Activated CD4-positive, alpha-beta T cell treated with anti-CD3 and anti-CD28 coated beads, Interleukin-2, amount 50 U/mL, for 24 hours (primary cell): ENCODE measurements at places on chromosomes 7 and 10.

GRCh38 chr7:113339661-113340060, 221.3 kb upstream of the SMIM30 start:
- DNase-seq, result no peak

DNA sequence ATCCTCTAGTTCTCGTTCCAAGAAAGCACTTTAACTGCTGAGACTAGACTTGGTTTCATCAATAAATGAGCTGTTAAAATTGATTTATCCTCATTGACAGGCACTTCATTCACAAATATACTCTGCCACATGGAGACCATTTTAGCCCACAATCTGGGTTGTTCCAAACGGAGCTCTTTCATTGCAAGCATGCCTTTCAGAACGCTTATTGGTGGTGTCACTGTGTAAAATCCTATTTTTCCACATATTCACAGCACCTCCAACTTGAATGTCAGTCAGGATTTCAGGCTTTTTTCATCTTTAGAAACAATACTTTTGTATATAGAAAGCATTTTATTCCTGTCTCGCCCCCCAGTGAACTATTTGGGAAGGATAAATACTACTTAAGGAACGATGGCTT, 424.7 kb upstream of the NRP1 start:
- DNase-seq, result no peak

DNA sequence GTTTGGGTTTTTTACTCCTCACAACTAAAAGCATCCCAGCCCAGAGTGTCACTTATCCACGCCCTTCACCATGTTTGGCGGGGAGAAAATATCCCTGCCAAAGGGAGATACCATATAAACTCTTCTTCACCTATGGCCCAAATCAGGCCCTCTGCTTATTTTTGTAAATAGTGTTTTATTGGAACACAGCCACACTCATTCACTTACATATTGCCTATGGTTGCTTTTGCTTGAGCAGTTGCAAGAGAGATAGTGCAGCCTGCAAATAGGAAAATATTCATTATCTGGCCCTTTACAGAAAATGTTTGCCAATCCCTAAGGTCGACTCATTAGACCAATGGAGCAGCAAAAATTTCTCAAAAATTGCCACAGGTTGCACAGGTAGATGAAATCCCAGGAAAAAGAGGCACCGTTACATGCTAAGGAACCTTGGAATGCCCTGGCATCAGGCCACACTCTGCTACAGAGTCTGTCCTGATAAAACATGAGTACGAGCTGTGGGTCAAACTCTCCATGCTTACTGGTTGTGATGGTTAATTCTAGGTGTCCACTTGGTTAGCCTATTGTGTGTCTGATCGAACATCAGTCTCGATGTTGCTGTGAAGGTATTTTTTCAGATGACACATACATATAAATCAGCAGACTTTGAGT, 7.9 kb upstream of the RASSF4 start:
- no peak for DNase-seq

DNA sequence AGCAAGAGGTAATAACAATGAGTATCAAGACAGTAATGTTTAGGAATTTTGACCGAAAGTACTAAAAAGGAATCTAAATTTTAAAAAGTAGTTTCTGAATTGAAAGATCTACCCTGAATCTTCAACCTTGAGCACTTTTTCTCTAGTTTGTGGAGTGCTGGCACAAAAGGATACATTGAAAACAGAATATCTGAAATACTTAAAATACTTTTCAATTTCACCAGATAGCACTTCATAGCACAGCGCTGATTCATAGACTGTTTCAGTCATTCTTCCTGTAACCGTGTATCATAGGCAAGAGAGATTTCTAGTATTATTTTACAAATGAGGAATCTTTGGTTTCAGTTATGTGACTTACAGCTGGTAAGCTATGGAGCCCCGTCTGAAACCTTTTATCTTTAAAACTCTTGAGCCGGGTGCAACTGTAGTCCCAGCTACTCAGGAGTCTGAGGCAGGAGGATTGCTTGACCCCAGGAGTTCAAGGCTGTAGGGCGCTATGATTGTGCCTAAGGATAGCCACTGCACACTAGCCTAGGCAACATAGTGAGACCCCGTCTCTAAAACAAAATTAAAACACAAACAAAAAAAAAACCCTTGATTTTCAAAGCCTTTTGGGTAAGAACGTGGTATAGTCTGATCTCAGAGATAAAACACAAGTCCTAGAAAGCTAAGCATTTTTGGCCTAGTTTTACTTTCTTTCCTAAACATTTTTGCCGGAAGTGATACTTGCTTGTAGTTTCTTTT, 35.1 kb downstream of the FHIP2A start:
- no peak for DNase-seq

- DNase-seq, result no peak
These were observed 4.9 kb downstream of the TMEM270 start for GRCh38 chr7:73865738-73866445.

- DNase-seq, result no peak
These were observed 209.9 kb downstream of the GFRA1 start for GRCh38 chr10:116063107-116063506.

- DNase-seq, result no peak
These were observed 348.1 kb downstream of the ANKRD7 start for GRCh38 chr7:118572604-118573003.

GRCh38 chr7:85185424-85186082, 1.3 kb downstream of the SEMA3D start:
- DNase-seq, result no peak

GRCh38 chr10:3287572-3288445, 115.2 kb upstream of the PITRM1 start:
- DNase-seq, result no peak
